ENCODE measurements at places on chromosomes 4 and X.

DNA sequence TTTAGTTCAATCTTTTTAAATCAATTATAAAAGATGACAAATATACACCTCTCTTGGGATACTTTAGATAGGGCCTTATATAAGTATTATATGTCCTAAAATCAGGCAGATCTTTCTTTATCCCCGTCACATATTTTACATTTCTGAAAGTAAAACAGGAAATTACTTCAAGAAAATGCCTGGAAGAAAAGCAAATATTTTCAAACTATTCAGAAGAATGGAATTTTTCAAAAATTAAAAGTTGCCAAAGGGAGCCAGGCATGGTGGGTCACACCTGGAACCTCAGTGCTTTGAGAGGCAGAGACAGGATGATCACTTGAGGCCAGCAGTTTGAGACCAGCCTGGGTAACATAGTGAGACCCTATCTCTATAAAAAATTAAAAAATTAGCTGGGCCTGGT, 34.4 kb downstream of the MGARP start:
- no peak for DNase-seq

GRCh38 chrX:72115380-72115779, 16.3 kb downstream of the RTL5 start:
- peak; percentile 60 for DNase-seq

- DNase-seq, result no peak
These were observed 64.7 kb downstream of the BANK1 start for GRCh38 chr4:101855239-101855638.

DNA sequence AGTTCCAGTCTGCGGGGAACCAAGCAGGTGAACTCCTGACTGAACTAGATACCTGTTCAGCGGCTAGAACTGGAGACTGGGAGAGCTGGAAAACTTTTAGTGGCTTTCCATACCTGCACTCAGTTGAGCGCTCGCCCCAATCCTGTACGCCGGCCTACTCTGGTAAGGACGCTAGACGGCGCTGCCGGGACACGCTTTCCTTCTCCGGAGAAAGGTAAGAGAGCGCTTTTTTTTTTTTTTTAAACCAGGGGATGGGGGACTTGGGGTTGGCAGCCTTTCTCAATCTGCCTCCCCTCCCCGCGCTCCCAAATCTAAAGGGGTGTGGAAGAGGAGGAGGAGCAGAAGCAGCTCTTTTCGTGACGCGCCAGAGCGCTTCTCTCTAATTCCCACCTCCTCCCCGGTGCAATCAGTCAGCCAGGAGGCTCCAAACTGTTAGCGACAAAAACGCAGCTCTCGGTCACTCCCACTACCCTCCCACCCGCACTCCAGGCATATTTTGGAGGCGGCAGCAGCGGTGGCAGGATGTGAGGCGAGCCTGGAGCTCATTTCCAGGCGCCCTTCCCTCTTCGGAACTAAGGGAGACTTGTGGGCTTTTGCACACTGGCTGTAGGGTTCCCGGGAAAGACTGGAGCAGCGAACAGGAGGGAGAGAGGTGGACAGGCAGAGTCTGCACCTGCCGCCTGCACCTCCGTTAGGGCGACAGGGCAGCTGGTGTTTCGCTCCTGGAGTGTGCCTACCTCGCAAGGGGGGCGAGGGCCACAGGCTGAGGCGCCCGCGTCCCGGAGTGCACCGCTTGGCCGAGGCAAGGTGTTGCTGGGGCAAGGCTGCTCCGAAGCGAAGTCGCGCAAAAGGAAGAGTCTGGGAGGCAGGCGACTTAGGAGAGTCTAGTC, at the start of gene IL1RAPL2:
Gene IL1RAPL2, plus strand, starts transcription at position 409 of the 890 bp plus-strand sequence.
- DNase-seq, result peak; percentile 87

GRCh38 chr4:60944060-60944459, 256.1 kb upstream of the ADGRL3 start:
- no peak for DNase-seq

- peak; percentile 59 for DNase-seq
These were observed 81.2 kb downstream of the APOOL start for GRCh38 chrX:85084770-85085393.

DNA sequence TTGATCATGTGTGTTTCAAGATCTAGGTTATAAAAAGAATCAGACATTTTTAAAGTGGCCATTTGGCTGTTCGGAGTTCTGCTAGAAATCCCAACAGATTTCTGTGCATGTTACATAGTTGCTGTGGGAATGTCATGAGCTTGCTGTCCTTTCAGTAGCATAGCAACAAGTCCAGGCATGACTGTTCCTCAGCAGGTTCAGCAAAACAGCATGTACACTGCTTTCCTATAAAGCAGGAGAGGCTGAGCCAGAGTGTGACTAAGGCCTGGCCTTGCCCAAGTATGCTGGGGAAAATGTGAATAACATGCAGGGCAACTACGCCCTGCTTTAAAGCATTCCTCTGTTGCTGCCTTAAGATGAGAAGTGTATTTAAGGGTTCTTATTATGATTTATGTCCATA, 217.1 kb upstream of the SMIM31 start:
- no peak for DNase-seq

- no peak for DNase-seq
These were observed 197.4 kb downstream of the NWD2 start for GRCh38 chr4:37442062-37442323.

- DNase-seq, result no peak
These were observed 817.4 kb downstream of the STIM2 start for GRCh38 chr4:27678027-27678426.

DNA sequence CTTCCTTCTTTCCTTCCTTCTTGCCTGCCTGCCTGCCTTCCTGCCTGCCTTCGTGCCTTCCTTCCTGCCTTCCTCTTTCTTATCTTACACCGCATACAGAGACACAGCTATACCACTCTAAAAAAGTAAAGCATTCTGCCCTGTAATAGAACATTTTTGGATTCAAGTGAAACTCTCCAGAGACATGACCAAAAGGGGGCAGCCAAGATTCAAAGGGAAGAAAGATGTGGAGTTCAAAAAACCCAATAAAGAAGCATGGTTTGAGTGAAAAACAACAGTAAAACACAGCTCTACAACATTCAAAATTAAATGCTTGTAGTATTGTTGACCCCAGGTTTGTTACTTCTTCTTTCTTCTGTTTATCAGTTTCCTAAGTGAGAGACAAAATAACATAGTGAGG, 914.9 kb upstream of the PCDH7 start:
- DNase-seq, result no peak

- no peak for DNase-seq
These were observed 67.0 kb upstream of the CXCL13 start for GRCh38 chr4:77538574-77539157.

- no peak for DNase-seq
These were observed 27.3 kb upstream of the CRLF2 start for GRCh38 chrX:1239681-1240142.

DNA sequence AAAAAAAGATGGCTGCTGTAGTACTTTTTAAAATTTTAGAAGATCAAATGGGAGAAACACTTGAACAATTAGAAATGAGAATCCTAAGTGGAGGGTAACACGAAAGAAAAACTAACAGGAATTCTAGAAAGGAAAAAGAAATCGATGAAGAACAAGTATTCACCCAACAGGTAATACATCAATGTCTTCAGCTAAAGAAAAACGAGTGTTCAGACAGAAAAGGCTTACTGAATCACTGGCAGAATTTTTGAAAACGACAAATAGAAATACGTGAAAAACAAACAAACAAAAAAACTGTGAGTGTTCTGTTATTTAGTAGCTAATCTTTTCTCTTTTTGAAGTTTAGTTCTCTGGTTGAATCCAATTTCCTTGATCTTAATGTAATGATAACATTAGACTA, 1.8 kb downstream of the MAD2L1 start:
- no peak for DNase-seq

DNA sequence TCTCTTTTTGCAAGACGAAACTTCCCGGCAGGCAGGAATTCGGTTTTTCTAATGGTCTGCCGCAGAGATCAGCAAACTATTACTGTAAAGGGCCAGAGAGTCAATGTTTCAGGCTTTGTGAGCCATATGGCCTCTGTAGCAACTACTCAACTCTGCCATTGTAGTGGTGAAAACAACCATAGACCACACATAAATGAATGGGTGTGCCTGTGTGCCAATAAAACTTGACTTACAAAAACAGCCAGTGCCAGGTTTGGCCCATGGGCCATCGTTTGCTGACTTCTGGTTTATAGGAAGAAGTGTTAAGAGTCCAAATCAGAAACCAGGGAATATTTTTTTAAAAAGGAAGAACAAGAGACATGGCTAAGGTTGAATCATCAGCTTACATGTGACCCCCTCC, 163.0 kb downstream of the SH3KBP1 start:
- no peak for DNase-seq

GRCh38 chr4:97761445-97762114, 381.7 kb downstream of the STPG2 start:
- no peak for DNase-seq

- no peak for DNase-seq
These were observed 1.2 kb downstream of the SPCS3 start for GRCh38 chr4:176320976-176321361.

Data from spinal cord (tissue), 10 donors.